ENCODE measurements at places on chromosomes 7 and 10. TPM values are rescaled to one million over a fixed set of nuclear protein-coding genes. Genes with fewer than 3 reads are reported as not detected.

The GJD4 gene
- total RNA-seq = not detected

The IGFBP3 gene
- total RNA-seq = 25.4 TPM

The FAM171A1 gene
- total RNA-seq = 40.0 TPM

The MOSPD3 gene
- total RNA-seq = 39.6 TPM

The OR2A1 gene
- total RNA-seq = not detected

The GRM3 gene
- not detected for total RNA-seq

The RHEB gene
- total RNA-seq = 70.5 TPM

The LIPJ gene
- 0.14 TPM for total RNA-seq

The INMT gene
- total RNA-seq = 3.8 TPM

GRCh38 chr10:22723783-22724182, 9.4 kb upstream of the PIP4K2A start:
- DNase-seq = no peak

DNA sequence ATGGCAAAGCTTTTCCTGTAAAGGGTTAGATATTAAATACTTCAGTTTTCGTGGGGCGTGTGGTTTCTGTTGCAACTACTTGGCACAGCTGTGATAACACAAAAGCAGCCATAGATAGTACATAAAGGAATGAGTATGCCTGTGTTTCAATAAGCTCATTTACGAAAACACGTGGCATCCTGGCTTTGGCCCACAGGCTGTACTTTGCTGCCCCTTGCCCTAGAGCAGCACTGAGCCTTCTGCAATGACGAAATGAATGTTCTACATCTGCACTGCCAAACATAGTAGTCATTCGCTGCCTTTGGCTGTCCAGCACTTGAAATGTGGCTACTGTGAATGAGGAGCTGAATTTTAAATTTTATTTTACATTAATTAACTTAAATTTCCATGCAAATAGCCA, 376.2 kb upstream of the TPK1 start:
- DNase-seq = no peak

GRCh38 chr10:11931038-11931437, 107.9 kb downstream of the PROSER2 start:
- DNase-seq = no peak

GRCh38 chr7:111660478-111660877, 98.2 kb upstream of the IMMP2L start:
- DNase-seq = no peak

GRCh38 chr7:14000247-14000646, 10.8 kb upstream of the ETV1 start:
- DNase-seq = no peak

DNA sequence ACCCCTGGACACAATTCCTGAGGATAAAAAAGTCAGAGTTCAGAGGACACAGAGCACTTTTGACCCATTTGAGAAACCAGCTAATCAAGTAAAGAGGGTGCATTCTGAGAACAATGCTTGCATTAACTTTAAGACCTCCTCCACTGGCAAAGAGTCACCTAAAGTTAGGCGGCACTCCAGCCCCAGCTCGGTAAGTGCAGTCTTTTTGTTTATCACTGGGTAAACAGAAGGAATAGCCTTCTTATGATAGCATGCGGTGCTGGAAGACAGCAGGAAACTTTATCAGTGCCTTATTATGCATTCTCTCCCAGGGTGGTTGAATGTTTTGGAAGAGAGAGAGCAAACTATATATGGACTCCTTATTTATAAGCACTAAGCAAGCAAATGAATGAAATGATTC, 130.5 kb downstream of the CDK14 start:
- peak; percentile 22 for DNase-seq

- no peak for DNase-seq
These were observed 92.2 kb downstream of the PRKCQ start for GRCh38 chr10:6487920-6488319.

DNA sequence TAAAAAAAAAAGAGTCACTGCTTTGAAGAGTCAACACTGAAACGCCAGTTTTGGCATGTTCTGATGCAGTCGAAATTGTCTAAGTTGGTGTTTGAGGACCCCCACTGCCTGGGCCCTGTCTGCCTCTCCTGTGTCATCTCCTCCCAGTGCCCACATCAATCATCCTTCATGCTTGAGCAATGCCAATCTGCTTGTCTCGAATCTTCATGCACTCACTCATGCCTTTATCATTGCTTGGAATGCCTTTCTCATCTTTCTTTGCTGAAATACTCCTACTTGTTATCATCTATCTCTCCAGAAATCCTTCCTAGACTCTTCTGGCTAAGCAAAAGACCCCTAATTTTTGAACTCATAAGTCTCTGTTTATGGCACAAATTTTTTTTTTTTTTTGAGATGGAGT, 42.1 kb upstream of the PLPP4 start:
- no peak for DNase-seq

- no peak for DNase-seq
These were observed 109.6 kb upstream of the FAM20C start for GRCh38 chr7:82757-83155.

DNA sequence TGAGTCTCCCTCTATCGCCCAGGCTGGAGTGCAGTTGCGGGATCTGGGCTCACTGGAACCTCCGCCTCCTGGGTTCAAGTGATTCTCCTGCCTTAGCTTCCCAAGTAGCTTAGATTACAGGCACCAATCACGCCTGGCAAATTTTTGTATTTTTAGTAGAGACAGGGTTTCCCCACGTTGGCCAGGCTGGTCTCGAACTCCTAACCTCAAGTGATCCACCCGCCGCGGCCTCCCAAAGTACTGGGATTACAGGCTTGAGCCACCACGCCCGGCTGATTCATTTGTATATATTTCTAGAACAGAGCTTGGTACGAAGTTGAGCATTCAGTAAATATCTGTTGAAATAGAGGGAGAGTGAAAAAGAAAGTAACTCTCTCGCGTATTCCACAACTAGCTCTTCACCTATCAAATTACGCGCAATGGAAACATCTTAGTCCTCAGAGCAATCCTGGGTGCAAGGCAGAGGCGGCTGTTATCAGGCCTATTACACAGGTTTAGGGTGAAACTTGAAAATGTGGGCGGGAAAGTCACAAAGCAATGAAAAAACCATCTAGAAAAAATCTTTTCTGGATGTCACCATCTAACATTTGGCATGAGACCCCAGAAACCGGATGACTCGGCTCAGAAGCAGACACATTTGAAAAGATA, 707 bp upstream of the GHITM start:
- peak; percentile 49 for DNase-seq

DNA sequence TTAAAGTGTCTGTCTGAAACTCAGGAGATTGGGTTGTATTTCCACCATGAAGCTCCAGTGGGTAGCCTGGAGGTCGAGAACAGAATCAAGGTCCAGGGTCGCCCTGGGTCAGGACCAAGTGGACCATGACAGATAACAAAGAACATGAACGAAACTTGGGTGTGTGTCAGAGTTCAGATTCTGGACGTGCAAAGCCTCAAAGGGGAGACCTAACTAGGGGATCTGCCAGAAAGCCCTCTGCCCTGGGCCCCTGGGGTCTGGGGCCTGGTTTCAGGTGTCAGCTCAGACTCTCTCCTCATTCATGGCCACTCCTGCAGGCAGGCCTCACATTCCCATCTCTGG, 1.6 kb downstream of the RASSF4 start:
- no peak for DNase-seq

GRCh38 chr7:65397730-65398142, 24.1 kb downstream of the ZNF92 start:
- DNase-seq = no peak

- no peak for DNase-seq
These were observed 138.6 kb downstream of the NRF1 start for GRCh38 chr7:129750091-129750490.

DNA sequence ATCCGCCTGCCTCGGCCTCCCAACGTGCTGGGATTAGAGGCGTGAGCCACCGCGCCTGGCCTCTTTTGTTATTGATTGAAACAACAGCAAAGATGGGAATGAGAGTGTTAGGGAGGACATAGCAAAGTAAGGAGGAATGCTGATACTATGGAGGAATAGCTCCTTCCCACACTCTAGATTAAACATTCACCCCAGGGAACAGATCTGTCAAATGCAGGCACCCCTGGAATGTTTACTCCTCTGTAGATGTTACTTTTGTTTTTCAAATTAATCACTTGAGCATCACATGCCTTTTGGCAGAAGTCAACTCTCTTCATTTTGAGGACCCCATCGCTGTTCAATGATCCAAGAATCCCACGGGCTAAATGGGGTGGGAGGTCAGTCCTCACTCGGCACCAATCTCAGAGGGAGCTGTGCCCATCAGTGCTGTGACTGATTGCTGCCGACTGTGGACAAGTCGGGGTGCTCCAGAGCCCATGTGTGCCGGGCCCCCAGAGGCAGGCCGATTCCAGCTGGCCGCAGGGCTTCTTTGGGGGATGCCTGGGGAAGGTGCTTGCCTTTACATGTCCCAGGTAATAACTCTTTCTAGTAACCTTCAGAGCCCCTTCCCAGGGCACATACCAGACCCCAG, 10.2 kb upstream of the COBL start:
- DNase-seq = no peak

DNA sequence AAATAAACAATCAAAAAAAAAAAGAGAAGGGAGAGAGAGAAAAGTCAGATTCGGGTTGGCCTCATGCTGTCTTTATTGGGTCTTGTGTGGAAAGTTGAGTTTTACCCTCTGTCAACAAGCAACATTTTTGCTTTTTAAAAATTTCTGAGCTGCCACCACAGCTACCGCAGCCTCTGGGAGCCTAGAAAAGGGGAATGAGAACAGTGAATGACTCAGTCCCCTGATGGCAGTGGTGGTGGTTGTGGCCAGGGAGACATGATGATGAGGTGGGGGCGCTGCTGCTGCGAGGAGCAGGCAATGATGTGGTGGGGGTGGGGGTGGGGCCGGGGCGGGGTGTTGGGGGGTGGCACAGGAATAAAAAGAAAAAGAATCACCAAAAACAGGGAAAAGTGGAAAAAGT, 20.0 kb upstream of the CREB3L2 start:
- no peak for DNase-seq

- no peak for DNase-seq
These were observed 143.1 kb downstream of the AHR start for GRCh38 chr7:17441557-17441956.

GRCh38 chr10:1358860-1359625, 302.9 kb downstream of the WDR37 start:
- no peak for DNase-seq
